Thoracic aorta (tissue), 2 donors: ENCODE measurements at places on chromosomes 12 and 14.

DNA sequence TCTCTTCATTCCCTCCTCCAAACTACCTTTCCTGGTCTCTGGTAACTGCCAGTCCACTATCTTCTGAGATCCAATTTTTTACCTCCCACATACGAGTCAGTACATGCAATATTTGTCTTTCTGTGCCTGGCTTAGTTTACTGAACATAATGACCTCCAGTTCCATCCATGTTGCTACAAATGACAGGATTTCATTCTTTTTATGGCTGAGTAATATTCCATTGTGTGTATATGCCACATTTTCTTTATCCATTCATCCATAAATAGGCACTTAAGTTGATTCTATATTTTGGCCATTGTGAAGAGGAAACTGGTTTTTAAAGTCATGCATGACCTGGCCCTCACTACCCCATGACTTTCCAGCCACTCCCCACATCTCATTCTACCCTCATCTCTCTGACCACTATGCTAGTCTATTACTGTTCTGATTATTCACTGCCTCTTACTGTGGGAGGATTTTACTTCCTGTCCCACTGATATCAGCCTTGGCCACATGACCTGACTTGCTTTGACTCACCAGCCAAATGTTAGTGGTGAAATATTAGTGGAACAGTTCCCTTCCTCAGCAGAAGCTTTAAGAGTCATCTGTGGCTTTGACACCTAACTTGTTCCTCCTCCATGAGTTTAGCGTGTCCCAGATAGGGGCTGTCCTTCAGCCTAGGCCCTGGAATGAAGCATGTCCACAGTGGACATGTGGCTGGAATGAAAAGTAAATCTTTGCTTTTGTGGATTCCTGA is 52.2 kb downstream of the GOLGA5 start:
- DNase-seq, result no peak

DNA sequence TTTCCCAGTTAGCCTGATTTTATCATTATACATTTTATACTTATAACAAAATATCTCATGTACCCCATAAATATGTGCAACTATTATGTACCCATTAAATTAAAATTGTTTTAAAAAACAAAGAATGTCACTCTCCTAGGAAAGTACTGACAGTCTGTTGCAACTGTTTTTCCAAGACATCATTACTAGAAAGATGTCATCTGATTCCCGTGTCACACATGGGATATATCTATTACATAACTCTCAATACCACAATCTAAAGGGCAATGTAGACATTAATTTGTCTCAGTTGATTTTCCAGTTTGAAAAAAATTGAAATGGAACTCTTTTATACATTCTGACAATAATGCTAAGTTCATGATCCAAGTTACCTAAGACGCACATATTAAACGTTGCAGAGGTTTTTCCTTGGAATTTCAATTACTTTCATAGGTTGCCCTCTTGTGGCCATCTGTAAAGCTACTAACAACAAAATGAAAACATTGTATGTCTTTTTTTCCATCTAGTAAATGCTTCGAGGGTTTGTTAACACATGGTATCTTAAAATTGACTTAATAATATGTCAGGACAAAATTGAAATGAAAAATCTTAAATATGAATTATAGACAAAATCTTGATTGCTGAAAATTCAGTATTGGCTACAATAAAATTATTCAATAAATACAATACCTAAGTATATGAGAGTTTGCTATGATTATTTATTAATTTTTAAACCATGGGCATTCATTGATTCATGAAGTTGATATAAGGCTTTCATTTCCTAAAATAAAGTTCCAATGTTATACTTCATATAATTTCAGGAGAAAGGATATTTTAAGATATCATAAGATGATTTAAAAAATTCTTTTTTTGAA is 131.6 kb downstream of the PPFIA2 start:
- no peak for DNase-seq

DNA sequence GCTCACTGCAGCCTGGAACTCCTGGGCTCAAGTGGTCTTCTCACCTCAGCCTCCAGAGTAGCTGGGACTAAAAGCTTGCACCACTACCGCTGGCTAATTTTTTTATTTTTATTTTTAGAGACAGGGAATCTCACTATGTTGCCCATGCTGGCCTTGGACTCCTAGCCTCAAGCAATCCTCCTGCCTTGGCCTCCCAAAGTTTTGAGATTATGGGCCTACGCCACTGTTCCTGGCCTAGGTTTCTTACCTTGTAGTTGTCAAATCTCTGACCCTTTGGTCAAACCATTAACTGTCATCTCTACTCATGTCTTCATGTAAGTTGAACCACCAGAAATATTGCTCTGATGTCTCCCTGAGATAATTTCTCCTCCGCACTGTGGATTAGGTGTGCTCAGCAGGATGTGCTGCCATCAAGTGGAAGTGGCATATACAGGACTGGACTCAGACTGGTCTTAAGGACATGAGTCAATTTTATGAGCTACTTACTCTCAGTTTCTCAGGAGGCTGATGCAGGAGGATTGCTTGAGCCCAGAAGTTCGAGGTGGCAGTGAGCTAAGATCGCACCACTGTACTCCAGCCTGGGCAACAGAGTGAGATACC is 28.5 kb downstream of the ACTR6 start:
- DNase-seq, result no peak

DNA sequence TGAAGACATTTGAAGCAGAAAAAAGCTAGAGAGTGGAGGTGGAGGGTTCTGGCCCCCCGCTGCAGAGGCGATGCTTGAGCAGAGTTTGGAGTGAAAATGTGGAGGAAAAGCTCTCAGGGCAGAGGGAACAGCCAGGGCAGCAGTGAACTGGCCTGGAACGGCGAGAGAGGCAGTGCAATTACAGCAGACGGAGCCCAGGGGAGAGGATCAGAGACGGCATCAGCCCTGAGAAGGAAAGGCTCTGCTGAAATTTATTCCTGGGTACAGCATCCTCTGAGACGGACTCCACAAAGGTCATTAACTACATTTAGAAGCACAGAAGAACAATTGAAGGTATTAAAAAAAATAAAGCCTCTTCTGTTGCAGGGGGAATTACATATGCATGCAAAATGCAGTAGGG is 14.2 kb downstream of the STON2 start:
- DNase-seq, result no peak

DNA sequence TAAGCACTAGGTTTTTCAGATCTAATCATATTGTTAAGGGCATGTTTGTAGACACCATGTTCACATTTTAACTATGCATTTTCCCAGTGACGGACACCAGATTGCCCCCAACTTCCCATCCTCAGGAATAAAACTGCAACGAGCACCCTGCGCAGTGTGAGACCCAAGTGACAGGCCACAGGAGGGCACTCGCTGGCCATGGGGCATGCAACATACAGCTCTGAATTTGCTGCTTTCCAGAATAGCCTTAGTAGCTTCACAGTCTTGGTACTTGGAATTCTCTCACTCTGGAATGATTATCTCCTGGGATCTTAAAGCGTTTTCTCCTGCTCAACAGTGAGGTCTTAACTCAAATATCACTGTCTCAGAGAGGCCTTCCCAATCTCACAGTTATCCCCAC is 972 bp upstream of the DDX47 start:
- no peak for DNase-seq

GRCh38 chr12:104713444-104713843 is 244.6 kb downstream of the SLC41A2 start:
- DNase-seq, result no peak

DNA sequence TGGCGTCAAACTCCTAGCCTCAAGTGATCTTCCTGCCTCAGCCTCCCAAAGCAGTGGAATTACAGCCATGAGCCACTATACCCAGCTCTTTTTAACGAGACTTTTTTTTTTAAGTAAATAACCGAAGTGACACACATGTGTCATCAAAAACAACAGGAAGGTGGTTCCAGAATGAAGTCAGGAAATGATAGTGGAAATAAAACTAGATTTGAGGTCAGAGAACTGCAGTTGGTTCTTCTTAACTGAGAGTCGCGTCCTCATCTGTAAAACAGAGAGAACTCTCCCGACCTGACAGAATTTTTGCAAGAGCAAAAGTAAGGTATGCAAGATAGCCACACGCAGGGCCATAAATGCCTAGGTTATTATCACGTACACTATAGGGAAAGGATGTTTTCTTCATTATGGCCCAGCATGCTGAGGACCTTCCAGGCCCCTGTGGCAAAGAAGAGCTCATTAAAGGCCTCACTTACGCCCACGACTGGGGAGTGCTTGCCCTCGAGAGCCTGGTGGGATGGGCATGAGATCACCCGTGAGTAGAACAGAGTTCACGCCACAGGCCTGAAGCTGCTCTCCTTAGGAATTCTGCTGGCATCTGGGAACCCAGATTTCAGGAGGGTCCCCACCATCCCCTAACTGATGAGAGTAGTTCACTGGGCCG is 67.2 kb downstream of the SCARB1 start:
- no peak for DNase-seq

GRCh38 chr14:57161583-57162234 is 107.0 kb downstream of the EXOC5 start:
- no peak for DNase-seq

- DNase-seq, result no peak
Measured at GRCh38 chr12:14960548-14961465, 594 bp downstream of the ARHGDIB start.

- peak; percentile 93 for DNase-seq
Measured at GRCh38 chr14:21103411-21103709, 2.5 kb downstream of the TMEM253 start.

DNA sequence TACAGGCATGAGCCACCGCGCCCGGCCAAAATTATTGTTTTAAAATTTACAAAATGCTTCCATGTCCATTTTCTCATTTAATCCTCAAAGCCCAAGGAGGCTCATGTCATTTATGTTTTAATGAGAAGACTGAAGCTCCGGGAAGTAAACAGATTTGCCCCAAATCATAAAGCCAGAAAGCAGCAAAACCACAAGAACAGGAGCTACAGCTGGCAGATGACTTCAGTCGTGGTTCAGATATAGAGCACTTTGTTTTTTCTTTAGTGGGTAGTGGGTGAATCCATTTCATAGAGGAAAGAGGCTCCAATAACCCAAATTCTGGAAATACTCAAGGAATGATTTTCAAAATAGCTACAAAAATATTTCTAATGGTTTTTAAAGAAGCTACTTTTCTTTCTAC is 45.4 kb upstream of the VPS33A start:
- no peak for DNase-seq

GRCh38 chr12:6962285-6963015 is 8.0 kb downstream of the PHB2 start:
- DNase-seq, result no peak

- DNase-seq, result no peak
Measured at GRCh38 chr12:131920157-131920508, 8.9 kb upstream of the PUS1 start.

GRCh38 chr14:74658535-74659131 is 46.6 kb upstream of the LTBP2 start:
- DNase-seq, result no peak

DNA sequence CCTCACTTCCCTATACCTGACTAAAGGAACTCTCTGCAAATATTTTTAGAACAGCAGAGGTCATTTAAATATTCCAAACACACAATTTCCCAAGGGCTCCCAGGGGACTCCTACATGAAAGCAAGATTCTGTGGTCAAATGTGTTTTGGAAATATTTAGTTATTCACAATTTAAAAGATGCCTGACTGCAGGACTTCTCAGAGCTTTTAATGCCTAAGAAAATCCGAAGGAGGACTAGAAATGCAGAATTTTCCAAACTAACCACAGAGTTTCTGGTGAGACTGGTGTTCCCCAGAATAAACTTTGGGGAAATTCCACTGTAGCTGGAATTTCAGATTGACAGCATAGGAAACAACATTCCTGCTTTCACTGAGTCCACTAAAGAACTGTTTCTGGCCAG is 84.8 kb upstream of the MAP1LC3B2 start:
- DNase-seq, result no peak

DNA sequence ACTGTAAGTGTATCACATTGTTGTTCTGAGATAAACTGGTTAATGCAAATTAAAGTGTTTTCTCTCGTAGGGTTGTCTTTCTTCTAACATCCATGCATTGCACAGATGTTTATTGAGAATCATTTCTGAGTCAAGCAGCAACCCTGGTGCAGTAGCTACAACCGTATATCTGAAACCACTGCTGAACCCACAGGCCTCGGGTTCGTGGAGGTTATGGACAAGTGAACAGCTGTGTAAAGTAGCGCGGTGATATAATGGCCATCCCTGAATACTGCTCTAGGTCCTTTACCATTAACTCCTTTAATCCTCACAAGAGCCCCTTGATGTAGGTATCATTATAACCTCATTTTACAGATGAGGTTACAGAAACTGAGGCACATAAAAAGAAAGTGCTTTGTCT is 486.1 kb upstream of the TMEM132C start:
- DNase-seq, result no peak

DNA sequence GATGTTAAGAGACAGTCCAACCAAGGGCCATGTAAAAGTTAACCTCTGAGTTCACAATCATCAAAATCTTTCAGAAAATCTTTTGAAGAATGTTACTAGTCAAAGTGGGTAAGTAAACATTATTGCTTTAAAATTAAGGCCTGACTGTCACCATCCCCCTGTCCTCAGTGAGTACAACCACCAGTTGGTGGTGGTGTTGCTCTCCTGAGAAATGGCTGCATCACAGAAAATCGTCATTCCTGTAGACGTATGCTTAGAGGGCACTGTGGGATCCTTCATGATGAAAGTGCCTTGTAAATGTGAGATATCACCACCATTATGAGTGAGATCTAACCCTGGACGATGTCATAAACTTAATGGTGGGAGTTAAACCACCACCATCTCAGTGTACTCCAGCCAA is 451.2 kb downstream of the RPS29 start:
- DNase-seq, result no peak

DNA sequence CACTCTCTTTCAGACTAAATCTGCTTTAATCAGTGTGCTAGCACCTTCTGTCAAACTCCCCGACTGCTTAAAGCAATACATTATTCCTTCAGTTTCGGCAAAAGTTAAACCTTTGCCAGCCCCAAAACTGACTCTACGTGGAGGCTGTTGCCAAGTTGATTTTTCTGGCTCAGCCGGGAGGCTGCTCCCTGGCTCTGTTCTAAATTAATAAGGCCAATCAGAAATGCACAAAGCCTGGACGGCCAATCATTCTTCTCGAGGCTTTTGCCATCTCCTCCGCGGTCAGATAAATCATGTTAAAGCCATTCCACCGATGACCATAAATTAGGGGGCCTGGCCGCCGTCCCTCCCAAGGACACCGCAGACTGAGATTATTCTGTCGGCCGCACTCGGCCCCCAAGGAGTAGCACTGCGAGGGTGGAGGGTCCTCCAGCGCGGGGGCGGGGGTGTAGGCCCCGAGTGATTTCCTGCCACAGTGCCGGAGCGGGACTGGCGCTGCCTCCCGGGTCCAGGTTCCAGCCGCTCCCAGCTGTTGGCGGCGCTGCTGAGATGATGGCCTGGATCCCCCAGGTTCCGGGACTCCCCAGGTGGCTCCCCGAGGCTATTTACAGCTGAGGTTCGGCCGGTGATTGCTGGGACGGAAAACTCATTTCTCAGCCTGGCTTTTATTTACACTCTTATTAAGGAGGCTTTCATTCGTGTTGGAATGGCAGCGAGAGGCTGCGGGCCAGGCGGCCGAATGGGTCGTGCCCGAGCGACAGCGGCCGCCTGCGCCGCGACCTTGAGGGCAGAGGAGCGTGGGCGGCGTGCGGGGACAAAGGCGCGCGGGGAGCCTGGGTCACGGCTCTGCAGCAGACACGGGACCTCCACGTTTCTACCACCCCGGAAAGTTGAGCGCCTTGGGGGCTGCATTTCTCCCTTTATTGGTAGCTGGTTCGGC is 165.1 kb downstream of the MON2 start:
- DNase-seq, result no peak
